ENCODE measurements at places on chromosomes 11 and 22.

DNA sequence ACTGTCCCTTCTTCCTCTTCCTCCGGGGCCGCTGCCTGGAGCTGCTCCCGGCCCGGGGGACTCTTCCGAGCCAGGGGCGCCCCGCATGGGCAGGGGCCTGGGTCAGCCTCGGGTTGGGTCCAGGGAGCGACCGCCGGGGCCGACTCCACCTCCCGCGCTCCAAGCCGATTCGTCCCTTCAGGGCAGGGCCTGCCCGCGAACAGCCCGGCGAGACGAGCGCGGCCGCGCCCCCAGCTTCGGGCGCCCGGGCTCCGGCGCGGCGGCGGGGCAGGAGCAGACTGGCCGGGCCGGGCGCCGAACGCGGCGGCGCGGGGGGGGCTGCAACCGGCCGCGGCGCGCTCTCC is at the start of gene LARGE1:
TSS of gene LARGE1 (minus strand) at position 280 of the 344 bp plus-strand sequence.
- no peak for DNase-seq

DNA sequence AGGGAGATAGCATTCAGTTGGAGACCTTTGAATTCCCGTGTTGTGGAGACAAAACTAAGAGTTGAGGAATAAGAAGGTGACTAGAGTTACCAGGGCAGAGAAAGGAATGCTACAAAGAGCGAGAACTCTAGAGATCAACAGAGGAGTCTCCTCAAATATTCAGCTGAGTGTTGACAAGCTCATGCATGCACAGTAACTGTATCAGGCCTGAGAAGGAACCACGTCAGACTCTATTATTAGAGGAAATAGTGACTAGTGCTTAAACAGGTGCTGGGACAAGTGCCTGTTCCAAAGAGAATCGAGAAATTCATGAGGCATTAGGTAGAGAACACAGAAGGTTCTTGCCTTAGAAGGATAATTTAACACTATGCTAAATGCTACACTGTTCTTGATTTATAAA is 333.8 kb upstream of the CHORDC1 start:
- no peak for DNase-seq

DNA sequence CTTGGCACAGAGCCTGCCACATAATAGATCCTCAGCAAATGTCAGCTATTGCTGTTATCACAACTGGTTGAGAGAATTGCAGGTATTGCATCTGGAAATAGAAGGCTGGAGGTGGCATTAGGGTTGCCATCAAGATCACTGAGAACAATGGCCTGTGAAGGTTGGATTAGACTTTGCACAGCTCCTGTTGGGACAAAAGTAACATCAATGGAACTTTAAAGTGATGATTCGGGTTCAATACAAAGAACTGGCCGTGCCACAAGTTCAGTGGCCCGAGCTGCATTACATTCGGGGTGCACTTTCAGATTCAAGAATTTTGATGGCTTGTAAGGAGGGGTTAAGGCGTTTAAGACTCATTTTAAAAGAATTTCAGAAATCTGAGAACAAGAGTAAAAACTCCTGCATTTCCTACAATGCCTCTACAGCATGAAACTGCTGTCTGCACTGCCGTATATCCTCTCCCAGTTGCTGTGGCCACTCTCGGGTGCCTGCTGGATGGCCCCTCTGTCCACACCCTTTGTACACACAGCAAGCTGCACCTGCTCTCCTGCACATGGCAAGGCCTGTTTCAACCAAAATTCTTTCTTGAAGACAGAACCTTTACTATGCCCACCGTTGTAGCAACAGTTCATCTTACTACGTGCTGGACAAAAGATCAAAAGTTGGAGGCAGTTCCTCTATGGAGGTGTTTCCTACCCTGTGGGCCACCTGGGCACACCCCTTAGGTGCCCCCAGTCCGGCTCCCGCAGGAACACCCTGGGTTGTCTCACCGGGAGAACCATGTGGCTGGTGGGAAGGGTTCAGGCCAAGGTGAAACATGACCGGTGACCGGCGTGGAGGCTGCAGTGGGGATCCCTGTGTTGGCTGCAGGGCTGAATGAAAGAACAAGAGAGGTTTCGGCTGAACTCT is 17.5 kb upstream of the SHANK2 start:
- no peak for DNase-seq

GRCh38 chr11:134277183-134278001 is 1.2 kb downstream of the GLB1L3 start:
- no peak for DNase-seq

- DNase-seq, result no peak
Observed at GRCh38 chr11:71505001-71505400, 22.1 kb upstream of the KRTAP5-7 start.

GRCh38 chr11:18731949-18732821 is 6.2 kb upstream of the IGSF22 start:
- peak; percentile 47 for DNase-seq

DNA sequence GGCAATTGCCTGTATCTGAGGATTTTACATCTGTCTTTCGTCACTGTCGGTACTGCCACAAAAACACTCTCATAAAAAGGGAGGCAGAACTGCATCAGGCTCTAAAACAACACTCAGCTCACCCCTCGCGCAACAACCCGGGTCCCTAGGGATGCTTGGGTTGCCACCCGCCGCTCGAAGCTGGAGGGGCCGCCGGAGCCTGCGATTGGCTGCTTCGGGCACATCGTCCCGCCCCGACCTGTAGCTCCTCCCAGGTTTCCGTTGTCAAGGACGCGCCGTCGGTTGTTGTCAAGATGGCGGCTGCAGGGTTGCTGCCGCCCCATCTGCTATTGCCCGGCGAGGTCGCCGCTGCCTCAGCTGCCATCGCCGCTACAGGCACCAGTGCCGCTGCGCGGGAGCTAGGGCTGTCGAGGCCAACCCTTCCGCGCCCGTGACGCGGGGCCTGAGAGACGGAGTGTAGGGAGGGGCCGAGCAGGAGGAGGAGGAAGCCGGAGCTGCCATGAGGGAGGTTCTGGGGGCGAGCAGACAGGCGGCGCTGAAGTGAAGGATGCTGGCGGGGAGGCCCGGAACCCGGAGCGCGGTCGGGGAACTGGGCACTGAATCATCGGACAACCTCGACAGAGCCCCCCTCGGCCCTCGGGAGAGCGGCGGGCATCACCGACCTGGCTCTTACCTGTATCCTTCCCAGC is at the start of gene CEP126:
TSS of gene CEP126 (plus strand) at position 273 of the 689 bp plus-strand sequence. CDS start at position 548, 275 bp downstream.
- DNase-seq, result peak; percentile 86

DNA sequence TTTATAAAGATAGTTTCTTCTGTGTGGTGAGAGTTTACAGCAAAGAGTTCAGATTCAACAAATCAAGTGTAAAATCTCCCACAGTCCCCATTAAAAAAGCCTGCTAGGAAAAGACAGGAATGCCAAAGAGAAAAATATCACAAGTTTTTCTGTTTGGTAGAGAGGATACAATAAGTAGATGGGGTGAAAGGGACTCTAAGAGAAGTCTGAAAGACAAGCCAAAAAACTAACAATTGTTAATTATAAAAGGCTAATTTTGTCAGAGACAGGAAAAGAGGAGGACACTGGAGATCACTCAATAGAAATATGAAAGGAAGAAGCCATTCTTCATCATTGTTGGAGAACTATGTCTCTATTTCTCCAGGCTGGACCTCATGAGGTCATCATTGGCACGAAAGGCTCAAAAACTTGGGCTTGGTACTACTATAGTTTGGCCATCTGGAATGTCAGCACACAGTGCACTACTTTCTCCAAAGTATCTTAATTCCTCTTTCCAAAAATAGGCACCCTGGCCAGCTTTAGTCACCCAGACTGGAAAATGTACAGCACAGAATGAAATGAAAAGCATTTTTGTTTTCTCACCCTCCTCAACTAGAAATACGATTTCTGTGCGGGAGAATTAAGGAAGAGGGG is 531 bp upstream of the SOX6 start:
- DNase-seq, result no peak

DNA sequence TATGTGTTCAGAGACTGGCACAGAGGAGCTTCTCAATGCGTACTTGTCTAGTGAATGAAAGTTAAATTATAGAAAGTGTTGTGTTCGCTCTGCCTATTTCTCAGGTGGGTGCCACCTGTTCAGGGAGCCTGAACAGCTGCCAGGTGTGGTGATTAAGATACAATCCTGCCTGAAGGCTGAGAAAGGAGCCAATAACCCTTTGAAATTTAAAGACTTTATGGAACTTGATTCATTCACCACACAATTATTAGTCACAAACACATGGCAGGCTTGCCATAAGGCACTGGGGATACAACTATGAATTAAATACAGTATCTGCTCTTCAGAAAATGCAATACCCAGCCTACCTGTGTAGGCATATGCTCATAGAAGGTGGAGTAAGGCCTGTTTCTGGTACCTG is 92.9 kb upstream of the AMOTL1 start:
- no peak for DNase-seq

DNA sequence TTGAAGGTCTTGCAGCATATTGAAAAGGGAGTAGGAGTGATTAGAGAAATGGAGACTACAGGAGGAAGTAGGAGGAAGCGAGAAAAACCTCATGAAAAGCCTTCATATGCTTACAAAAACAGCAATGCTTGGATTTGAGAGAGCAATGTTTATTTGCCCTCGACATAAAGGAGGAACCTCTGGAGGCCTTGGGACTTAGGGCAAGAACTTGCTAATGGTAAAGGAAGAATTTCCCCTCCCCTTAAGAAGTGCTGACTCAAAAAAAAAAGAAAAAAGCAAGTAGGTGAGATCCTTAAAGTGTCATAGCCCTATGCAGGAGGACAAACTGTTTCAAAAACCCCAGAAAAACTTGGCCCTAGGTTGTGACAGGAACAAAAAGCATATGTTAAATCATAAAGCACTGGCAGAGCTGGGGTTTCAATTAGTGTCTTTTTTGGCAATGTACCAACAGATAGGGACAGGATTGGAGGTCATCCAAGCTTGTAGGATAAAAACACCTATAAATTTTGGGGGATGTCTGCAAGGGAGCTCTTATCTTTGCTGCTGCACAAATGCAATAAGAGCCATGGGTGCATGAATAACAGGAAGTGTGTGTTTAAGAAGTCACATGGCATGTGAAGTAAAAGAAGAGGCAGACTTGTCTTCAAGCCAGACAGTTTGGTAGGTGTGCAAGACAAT is 4.9 kb downstream of the GLYAT start:
- no peak for DNase-seq

- DNase-seq, result no peak
Observed at GRCh38 chr22:48749555-48750227, 1078.0 kb downstream of the BRD1 start.

DNA sequence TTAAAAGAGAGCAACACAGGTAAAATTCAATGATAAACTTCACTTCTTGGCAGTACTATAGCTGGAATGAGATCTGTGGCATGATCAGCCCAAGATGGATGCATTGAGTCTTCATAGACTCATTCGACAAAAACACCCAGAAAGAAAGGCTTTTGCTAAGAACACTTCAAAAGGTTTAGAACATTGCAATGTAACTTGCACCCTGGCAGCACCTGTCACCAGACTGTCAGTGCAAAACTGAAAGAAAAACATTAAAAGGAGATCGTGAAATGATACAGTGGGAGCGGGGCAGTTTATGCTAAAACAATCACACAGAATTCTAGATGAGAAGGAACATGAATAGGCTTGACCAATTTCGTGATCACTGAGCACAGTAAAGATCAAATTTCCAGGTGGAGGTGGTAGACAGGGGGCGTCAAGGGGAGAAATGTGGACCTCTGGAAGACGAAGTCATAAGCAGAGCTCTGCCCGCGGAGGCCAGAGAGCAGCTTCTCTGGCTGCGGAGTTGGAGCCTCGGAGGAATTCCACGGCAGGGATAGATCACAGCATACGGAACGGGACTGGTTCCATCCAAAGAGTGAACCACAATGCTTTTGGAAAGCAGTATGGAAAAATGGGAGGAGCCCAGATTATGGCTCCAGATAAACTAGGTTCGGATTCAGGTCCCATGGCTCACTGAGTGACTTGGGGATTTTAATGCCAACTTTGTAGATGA is 11.9 kb downstream of the VSIG10L2 start:
- no peak for DNase-seq

DNA sequence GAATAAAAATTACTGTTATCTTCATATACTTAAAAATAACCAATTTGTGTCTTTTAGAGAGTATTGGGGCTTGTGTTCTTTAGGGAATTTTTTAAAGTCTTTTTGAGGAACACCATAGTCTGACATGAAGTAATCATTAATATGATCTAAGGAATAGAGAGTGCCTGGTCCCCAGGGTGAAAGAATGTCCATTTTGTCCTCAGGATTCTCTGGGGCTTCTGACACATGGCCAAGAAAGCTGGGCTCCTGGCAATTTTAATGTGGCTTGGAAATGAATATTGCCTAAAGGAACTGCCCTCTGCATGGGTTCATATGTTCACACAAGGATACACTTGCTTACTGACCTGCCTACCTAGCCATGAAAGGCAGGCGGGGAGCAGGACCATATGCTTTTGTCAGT is 33.7 kb downstream of the NF2 start:
- DNase-seq, result no peak

- no peak for DNase-seq
Observed at GRCh38 chr11:6850526-6850925, 5.0 kb downstream of the OR10A5 start.

DNA sequence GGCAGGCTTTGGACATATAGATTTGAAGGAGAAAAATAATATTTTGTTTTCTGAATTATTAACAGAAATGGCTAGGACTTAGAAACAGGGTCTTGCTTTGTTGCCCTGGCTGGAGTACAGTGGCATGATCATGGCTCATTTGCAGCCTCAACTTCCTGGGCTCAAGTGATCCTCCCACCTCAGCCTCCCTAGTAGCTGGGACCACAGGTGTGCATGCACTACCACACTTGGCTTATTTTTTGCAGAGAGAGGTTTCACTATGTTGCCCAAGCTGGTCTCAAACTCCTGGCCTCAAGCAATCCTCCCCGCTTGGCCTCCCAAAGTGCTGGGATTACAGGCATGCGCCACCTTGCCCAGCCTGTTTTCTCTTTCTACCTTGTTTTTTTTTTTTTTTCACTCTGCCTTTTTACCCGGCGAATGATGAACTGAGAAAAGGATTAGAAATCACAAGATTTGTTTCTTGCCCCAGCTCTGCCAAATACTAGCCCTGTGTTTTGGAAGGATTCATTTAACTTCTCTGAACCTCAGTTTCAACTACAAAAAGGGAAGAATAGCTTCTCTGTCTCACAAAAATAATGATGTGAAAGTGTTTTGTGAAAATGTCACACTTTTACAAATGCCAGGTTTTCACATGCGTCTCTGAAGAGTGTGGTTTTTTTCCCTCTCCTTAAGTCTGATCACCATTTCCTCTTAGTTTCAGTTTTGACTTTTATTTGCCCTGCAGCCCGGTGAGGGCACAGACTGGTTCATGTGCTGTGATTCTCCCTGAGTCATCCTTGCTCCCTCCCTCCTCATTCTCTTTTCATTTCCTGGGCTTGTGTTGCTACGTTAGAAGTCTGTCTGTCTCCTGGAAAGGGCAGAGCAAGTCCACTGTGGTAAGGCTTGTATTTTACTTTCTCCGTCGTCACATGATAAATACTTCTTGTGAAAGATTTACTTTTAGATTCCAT is 67.7 kb downstream of the BCL2L13 start:
- DNase-seq, result peak; percentile 21

DNA sequence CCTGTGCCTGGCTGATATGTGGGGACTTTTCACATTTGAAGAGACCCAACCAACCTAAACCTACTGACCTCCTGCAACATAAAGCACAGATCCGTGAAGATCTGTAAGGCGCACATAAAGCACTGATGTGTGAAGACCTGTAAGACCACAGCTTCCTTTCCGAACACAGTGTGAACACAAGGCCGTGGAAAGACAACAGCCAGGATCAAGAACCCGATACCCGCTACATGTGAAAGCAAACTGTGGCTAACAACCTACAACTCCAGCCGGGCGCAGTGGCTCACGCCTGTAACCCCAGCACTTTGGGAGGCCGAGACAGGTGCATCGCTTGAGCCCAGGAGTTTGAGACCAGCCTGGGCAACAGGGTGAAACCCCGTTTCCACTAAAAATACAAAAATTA is 17.6 kb upstream of the PPFIA1 start:
- DNase-seq, result no peak

GRCh38 chr22:50564289-50564688 is 1.6 kb upstream of the SYCE3 start:
- no peak for DNase-seq
